ENCODE measurements at places on chromosomes 2 and 18.

DNA sequence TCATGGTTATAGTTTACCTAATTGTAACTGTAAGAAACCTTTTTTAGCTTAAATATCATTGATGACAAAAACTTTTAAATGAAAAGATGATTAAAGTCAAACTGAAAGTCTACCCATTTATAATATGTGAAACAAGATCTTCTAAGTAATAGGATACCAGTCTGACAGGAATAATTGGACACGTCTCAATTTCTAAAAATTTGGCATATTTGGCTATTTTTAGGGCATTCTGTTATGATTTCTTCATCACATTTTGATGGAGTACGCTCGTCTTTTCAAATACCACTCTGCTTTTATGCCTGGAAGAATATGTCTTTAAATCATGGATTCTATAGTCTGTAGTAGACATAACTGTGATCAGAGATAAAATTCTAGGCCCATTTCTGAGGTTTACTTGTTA lies 1.3 kb downstream of the R3HDM1 start:
- no peak for DNase-seq

DNA sequence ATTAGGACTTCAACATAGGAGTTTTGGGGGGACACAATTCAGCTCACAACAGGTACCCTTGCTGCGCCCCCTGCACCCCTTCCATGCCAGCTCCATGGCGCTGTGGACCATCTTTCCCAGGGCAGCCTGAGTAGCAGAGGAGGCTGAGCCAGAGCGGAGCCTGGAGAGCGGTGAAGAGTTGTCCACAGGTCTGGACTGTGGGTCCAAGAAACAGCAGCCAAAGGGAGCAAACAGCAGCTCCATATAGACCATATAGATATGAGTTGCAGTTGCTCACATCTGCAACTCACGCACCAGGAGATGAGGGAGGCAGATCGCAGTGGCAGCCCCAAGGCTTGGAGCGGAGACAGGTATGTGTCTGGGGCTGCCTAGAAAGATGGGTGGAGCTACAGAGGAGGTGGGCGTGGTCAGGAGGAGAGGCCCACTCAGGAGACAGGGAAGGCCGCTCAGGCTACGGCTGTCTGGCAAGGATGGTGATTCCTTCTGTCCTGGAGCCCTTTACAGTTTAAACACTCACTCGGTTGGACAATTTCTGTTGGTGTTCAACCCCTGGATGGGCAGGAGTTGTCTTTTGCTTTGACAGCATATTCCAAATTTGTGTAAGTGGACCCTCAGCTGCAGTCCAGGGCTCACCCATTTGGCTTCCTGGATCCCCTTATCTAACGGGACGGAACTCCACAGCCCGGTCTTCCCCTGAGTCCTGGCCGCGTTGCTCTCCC lies 155.1 kb downstream of the LPIN1 start:
- no peak for DNase-seq

- DNase-seq = peak; percentile 58
Observed at GRCh38 chr2:224022486-224022885, 16.6 kb downstream of the SERPINE2 start.

- peak; percentile 42 for DNase-seq
Observed at GRCh38 chr18:62954366-62954765, 239.0 kb downstream of the PHLPP1 start.

DNA sequence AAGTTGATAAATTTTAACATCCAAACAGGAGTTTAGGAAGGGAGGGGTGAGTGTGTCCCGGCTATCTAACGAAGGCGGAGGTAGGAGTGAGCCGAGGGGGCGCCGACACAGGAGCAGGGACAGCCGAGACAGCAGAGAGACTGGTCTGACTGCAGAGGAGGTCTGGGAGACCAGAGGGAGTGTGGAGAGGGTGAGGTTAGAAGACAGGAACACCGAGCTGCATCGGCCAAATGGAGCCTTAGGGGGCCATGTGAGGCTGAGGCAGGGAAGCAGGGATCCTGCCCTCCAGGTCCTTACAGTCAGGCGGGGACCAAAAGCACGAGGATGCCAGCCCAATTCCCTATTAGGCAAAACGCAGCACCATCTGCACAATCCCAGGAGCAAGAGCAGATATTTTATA lies 67.0 kb downstream of the SFXN5 start:
- no peak for DNase-seq

- no peak for DNase-seq
Observed at GRCh38 chr2:181252262-181253148, 204.7 kb upstream of the ITGA4 start.

GRCh38 chr18:59379772-59380522 lies 20.9 kb upstream of the LMAN1 start:
- no peak for DNase-seq

GRCh38 chr2:158131483-158131912 lies 29.8 kb downstream of the UPP2 start:
- peak; percentile 11 for DNase-seq

DNA sequence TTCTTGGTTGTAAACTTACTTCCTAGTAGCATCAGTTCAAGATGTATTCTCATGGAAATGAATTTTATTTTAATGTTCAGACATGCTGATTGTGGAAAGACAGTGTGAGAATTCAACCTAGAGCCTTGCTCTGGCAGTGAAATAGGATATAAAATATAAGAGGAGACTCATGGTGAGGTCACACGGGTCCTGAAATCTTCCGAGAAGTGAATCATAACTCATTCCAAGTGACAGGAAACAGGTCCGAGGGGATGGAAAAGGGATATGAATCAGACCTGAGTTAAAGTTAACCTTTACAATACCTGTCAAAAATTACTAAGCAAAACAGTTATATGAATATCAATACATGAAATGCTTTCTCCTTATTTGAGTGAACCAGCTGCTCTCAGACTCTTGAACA lies 185.2 kb upstream of the LRRTM1 start:
- DNase-seq = peak; percentile 91

- no peak for DNase-seq
Observed at GRCh38 chr2:178244777-178245176, 50.5 kb downstream of the OSBPL6 start.

DNA sequence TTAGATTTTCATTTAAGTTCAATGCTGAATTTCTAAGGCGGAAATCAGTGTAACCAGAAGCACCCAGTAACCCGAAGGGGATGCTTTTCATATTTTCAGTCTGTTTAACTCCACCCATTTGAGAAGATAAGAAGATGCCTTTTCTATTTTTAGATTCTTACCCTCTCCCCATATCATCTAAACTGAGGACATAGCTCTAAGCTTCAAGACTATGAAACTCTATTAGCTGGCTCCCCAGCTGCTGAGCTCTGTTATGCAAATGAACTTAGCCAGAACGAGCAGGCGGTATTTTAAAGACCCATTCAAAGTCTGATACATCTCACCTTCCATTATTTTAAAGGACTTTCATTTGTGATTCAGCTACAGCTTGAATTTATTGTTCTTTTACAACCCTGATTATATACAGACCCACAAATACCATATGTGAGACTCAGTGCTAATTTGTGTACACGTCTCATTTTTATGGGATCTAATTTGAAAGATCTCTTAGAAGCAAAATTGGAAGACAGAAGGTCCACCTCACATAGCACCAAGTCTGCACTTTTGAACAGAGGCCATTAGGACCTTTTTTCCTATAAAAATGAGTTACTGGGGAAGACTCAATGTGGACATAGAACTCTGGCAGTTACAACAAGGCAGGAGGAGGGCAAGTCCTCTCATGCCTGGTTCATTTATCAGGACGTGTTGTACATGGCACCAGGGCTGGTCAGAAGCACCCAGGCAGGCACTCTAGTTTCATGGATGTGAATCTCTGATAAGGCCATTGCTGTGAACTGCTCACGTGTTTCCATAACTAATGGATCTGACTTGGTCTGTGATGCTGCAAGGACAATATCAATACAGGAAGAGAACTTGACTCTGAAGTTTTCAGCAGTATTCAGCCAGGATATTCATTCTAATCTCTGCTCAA lies 16.3 kb downstream of the CDC42EP3 start:
- DNase-seq = no peak

- no peak for DNase-seq
Observed at GRCh38 chr2:214104967-214105366, 305.9 kb upstream of the VWC2L start.

DNA sequence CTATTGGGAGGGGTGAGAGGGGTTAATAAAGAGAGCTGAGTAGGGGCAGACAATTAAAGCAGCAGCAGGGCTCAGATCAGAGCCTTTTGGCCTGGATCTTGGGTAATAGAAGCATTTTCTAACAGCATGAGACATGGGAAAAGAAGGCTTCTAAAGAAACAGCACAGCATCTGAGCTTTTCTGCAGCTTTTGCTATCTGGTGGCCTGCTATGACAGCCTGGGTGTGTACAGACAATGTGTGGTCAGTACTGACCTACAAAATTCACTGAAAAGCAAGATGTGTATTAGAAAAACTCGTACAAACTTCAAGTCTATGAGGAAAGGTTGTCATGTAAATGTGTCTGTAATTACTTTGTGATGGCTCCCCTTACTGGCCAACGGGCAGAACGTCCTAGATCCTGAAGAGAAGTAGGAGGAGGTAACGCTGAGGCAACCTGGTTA lies 95.6 kb downstream of the GALNT3 start:
- peak; percentile 67 for DNase-seq

DNA sequence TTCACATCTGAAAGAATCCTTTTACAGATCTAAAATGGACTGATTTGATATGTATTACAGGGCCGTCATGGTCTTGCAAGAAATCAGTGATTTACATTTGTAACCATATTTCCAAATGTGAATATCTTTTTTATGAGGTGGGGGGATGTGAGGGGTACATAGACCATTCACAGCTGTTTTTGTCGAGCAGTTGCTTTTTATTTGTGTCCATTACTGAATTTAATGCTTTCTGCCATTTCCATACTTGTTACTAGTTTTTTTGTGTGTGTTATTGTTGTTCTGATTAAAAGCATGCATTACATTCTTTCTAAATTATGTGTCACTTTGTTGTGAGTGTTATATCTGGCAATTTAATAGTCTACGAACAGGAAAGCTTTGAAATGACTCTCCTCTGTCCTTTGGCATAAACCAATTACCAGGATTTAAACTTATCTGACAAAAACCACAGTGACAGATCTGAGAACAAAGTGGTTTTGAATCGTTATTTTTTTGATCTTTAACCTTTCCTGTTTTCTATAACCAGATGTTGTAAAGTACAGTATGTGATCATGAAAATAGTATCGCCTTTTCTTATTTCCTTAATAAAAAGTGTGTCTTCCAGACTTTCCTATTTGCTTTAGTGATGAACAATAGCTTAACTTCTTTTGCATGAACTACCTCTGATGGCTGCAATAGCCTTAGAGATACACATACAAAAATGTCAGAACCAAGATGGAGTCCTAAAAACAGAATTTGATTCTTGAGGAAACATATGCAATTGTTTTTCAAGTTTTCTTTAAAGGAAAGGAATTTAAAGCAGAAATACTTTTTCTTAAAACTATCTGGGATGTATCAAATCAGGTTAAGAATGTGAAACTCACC lies 354.2 kb upstream of the ACVR2A start:
- DNase-seq = no peak

DNA sequence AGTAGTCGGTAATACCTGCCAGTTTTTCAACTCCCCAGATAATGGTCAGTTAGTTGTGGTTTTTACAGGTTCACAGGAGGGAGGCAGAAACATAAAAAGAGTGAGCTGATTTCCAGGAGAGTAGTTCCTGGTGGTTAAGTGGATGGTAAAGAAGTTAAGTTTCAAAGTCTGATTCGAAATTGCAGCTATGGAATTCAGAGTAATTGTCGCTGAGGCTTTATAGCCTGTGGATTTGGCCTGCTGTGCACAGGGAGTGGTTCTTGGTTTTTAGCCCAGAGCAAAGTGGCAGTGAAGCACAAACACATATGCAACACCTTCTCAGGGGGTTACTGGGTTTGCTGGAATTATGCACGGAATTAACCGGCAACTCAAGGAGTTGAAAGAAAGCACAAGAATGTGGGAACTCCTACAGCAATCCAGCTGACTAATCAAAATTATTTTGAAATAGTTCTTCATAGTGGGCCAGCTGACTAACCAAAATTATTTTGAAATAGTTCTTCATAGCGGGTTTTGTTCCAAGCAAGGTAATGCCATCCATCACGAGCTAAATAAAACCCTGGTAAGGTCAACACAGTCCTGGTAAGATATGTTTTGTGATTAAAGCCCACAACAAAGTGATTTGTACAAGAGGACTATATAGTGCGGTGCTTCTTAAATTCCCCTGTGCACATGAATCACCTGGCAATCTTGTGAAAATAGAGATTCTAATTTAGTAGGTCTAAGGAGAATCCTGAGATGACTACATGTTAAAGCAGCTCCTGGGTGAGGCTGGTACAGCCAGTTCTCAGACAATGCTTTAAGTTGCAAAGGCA lies 94.4 kb downstream of the SGPP2 start:
- peak; percentile 59 for DNase-seq

DNA sequence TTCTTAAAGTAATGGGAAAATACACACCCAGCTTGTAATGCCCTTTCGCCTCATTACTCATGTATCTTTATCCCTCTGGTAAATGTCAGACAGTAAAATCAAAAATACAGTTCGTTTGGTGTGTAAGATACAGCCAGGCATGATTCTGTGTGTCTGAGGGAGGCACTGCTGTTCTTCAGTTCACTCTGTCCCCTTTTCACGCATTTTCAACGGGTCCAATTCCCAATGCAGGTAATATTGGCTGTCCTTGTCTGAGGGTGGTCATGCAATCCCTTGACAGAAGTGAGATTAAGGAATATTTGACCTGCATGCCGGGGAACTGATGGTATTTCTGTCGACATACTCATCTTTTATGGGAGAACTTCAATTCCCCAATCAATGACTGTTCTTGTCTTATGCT lies 587.2 kb upstream of the NXPH2 start:
- DNase-seq = no peak

- no peak for DNase-seq
Observed at GRCh38 chr2:172878260-172878659, 142.6 kb downstream of the RAPGEF4 start.

GRCh38 chr2:70668432-70668831 lies 99.6 kb downstream of the ADD2 start:
- DNase-seq = no peak

GRCh38 chr2:226885769-226886435 lies 50.0 kb downstream of the RHBDD1 start:
- DNase-seq = no peak

DNA sequence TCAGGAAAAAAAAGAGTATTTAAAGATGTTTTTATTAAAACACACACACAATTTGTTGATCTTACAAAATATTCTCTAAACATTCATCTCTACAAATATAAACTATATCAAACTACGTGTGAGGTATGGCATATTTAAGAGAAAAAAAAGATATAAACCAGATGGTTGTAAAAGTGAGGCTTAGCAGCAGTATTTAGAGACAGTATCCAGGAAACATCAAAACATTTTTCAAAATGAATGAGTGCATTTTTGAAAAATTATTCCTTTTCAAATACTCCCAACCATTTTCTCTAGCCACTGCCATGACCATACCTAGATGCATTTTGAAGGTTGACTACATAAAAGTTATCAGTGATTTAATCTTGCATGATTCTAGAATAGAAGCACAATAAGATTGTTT lies 38.2 kb upstream of the RAB27B start:
- DNase-seq = no peak

- DNase-seq = peak; percentile 77
Observed at GRCh38 chr2:165745916-165746315, 48.1 kb downstream of the GALNT3 start.

DNA sequence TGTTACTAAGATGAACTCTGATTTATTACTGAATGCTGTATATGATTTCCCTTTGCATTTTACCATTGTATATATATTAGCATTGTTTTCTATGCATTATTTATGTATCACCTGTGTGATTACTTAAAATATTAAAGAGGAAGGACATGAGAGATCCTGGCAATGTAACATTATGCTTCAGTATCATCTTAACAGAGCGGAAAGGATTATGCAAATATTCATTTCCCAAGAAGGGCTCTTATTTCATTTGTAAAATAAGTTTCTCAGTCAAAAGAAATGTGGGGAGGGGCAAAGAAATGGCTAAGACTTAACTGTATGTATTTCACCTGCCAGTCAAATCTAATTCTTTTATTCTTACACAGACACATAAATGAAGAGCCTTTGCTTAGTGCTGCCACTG lies 654.2 kb upstream of the PKDCC start:
- DNase-seq = no peak

Data from kidney tubule cell (primary cell).